ENCODE measurements at places on chromosomes 11 and 22. TPM values are rescaled to one million over a fixed set of nuclear protein-coding genes. Genes with fewer than 3 reads are reported as not detected.

Gene CHRM1
- not detected for total RNA-seq

Gene MYEOV
- total RNA-seq = not detected

Gene GSTP1
- 1,035 TPM for total RNA-seq

Gene STX3
- 52.4 TPM for total RNA-seq

- H3K36me3 ChIP-seq = no peaks in the 10 kb centered on the region
- no peak overlapping the region for H3K27ac ChIP-seq
These were observed 3.9 kb downstream of the LRRC10B start for GRCh38 chr11:61512435-61512834.

DNA sequence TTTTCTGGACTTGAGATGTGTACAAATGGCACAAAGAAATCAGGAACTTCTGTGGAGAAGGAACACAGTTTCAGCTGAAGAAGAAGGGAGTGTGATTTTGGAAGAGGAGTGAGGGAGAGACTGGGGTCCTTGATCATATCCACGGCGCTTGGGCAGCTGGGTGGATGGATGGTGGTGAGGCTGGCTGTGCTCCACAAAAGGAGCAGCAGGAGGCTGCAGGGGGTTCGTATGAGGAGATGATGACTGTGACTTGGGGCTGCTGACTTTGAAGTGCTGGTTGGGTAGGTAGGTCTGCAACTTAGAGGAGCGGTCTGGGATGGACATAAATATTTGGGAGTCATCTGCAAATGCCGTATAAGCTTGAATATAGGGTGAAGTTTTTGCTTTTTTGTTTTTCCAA lies 1.3 kb upstream of the DCHS1 start:
- DNase-seq = no peak
- peaks cover 3% of the 10 kb centered on the region for H3K4me1 ChIP-seq
- peak overlapping the region; percentile 64 for H3K4me3 ChIP-seq
- no peaks in the 10 kb centered on the region for H3K36me3 ChIP-seq

DNA sequence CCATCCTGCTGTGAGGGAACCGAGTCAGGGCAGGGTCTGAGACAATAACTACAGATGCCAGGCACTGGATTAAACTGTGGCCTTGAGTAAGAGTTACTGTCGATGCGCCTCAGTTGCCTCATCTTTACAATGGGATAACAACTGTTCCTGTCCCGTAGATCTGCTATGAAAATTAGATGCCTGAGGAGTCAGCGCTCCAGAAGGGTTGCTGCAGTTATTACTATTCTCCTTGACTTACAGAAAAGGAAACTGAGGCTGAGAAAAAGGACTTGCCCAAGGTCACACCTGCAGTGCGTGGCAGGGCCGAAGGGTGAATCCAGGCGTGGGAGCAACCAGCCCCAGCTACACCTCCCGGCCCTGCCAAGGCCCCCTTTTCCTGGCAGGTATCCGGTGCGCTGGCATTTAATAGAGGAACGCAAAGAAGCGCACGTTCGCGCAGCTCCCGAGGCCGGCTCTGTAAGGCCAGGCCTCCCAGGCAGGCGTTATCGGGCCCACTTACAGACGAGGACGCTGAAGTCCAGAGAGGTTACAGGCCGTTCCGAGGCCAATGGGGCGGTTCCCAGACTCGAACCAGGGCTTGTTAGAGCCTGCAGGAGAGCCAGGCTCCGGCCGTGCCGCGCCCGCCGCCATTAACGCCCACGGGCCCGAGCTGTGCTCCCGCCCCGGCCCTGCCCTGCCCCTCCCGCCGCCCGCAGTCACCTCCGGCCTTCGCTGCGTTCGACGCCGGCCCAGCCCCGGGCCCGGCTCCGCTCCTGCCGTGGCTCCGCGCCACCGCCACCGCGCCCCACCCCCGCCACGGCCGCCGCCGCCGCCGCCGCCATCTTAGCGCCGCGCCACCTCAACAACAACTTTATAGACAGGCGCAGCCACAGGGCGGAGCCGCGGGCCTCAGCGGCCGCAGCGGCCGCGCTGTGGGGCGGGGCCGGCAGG lies at the start of gene C11orf68:
C11orf68 (minus strand) TSS at position 852 of the 930 bp plus-strand sequence; CDS start at position 821, 31 bp downstream.
- H3K36me3 ChIP-seq = no peaks in the 10 kb centered on the region
- no peaks in the 10 kb centered on the region for H3K27me3 ChIP-seq
- peak within 1 kb of the TSS; percentile 87 for H3K4me3 ChIP-seq
- H3K27ac ChIP-seq = no peak within 1 kb of the TSS

- no peak for DNase-seq
- no peak overlapping the region for H3K27ac ChIP-seq
- no peak overlapping the region for H3K4me3 ChIP-seq
- H3K27me3 ChIP-seq = no peaks in the 10 kb centered on the region
- H3K36me3 ChIP-seq = peaks cover 3% of the 10 kb centered on the region
These were observed 12.9 kb downstream of the RNF141 start for GRCh38 chr11:10528121-10528520.

GRCh38 chr22:42284643-42285181 lies 14.3 kb upstream of the TCF20 start:
- DNase-seq = no peak
- no peak overlapping the region for H3K4me3 ChIP-seq
- H3K4me1 ChIP-seq = peaks cover 21% of the 10 kb centered on the region
- H3K27ac ChIP-seq = no peak overlapping the region
- no peaks in the 10 kb centered on the region for H3K36me3 ChIP-seq

DNA sequence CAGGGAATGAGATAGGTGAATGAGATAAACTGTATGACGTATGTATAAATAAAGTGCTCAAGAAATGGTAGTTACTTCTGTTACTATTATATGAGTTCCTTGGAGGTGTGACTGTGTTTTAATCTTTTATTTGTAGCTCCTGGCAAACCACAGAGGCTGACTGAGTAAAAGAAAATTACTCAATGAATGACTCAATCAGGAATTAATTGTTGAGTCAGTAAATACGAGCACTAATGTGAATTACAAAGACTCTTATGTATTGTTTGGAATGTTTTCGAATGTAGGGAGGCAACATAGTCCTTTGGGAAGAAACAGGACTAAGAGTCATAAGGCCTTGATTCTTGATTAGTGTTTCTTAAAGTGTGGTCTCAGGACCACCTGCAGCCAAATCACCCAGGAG lies 51.1 kb upstream of the BLID start:
- H3K27me3 ChIP-seq = no peaks in the 10 kb centered on the region
- DNase-seq = no peak
- no peak overlapping the region for H3K27ac ChIP-seq
- H3K4me1 ChIP-seq = peaks cover 10% of the 10 kb centered on the region
- no peak overlapping the region for H3K4me3 ChIP-seq

Measured in neural progenitor cell (in vitro differentiated cells).